ENCODE measurements at places on chromosomes 12 and 14. TPM values are rescaled to one million over a fixed set of nuclear protein-coding genes. Genes with fewer than 3 reads are reported as not detected.

Gene SLC10A1
- total RNA-seq, result not detected

Gene ITFG2
- total RNA-seq, result 36.9 TPM

Gene GPRC5D
- not detected for total RNA-seq

Gene NTN4
- not detected for total RNA-seq

Gene GARIN6
- not detected for total RNA-seq

- DNase-seq, result no peak
Observed at GRCh38 chr14:69088586-69088985, 64.3 kb downstream of the DCAF5 start.

- DNase-seq, result no peak
Observed at GRCh38 chr14:68544081-68544892, 248.6 kb downstream of the ZFP36L1 start.

GRCh38 chr12:66187821-66188220 lies 1.2 kb upstream of the IRAK3 start:
- no peak for DNase-seq

- DNase-seq, result no peak
Observed at GRCh38 chr12:21860534-21860933, 80.7 kb downstream of the ABCC9 start.

DNA sequence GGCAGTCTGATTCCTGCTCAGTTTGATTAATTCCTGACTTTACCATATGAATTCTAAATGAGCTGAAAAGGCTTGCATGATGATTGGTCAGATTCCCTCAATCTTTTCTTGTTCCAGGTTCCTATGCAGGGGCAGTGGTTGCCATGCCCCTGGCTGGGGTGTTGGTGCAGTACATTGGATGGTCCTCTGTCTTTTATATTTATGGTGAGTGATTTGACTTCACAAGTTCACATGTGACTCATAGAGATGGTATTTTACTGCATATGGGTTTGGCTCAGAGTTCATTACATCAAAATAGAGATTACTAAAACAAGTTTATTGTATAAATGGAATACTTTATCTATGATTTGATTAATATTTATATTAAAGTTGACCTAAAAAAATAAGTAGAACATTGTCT lies 44.8 kb downstream of the SLC17A8 start:
- no peak for DNase-seq

DNA sequence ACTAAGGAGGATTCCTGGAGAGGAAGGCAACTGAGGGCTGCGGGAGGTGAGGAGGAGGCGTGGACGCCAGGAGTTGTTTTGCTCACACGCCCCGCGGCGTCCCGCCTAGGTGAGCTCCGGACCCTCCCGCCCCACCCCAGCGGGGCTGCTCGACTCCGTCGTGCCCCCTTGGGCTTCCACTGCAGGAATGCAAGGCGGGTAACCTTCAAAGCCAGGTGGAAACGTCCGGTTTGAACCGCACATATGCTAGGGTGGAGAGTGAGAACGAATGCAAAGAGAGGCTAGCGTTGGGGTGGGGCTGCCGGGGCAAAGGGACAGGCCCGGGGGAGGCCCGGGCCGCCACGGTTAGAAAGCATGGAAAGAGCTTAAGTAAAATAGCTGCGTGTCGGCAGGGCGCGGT lies 5.4 kb upstream of the DPPA3 start:
- no peak for DNase-seq

DNA sequence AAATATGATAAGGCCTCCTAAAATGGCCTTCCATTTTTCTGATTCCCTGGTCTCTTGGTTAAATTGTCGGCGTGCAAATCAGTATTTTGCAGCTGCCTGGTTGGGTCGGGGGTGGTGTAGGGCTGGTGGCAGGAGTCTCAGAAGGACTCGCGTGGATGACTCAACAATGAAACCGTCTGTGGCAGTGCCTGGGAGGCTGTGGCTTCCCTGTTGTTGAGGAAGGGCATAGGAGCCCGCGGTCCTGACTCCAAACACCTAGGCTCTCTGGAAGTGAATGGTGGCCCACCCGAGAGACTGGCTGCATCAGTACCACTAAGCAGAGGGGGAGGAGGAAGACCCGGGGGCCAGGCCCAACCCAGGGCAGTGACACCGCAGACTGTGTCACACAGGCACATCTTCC lies 207.9 kb downstream of the TTC7B start:
- DNase-seq, result no peak

DNA sequence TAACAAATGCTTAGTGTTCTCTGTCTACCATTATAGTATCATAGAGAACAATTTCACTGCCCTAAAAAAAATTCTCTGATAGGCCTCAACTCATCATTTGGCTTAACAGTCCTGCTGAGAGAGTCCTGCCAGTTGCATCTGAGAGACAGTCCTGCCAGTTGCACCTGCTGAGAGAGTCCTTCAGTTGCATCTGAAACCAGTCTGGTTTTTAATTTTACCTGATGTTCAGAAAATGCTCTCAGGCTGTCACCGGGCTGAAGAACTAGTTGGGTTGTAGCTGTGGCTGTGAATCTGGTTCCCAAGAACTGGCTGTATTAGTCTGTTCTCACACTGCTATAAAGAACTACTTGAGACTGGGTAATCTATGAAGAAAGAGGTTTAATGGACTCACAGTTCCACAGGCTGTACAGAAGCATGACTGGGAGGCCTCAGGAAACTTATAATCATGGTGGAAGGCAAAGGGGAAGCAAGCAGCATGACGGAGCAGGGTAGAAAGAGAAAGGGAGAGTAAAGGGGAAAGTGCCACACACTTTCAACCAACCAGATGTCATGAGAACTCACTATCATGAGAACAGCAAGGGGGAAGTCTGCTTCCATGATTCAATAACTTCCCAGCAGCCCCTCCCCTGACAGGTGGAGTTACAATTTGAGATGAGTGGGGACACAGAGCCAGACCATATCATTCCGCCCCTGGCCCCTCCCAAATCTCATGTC lies 51.6 kb downstream of the PRKCH start:
- no peak for DNase-seq

- DNase-seq, result no peak
Observed at GRCh38 chr12:94644141-94644979, 6.0 kb downstream of the TMCC3 start.

- DNase-seq, result no peak
Observed at GRCh38 chr14:57071639-57072038, 197.1 kb downstream of the EXOC5 start.

DNA sequence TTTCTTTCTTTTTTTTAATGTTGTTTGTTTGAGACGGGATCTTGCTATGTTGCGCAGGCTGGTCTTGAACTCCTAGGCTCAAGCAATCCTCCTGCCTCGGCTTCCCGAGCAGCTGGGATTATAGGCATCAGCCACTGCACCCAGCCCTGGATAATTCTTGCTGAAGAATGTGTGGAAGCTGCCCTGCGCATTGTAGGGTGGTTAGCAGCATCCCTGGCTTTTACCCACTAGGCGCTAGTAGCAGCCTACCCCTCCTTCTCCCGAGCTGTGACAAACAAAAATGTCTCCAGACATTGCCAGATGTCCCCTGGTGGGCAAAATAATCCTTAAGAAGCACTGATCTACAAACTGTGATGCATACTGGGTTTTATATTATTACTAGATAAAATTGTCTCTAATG lies 6.6 kb downstream of the DCAF4 start:
- no peak for DNase-seq

- no peak for DNase-seq
Observed at GRCh38 chr14:97315790-97316189, 518.6 kb downstream of the VRK1 start.

DNA sequence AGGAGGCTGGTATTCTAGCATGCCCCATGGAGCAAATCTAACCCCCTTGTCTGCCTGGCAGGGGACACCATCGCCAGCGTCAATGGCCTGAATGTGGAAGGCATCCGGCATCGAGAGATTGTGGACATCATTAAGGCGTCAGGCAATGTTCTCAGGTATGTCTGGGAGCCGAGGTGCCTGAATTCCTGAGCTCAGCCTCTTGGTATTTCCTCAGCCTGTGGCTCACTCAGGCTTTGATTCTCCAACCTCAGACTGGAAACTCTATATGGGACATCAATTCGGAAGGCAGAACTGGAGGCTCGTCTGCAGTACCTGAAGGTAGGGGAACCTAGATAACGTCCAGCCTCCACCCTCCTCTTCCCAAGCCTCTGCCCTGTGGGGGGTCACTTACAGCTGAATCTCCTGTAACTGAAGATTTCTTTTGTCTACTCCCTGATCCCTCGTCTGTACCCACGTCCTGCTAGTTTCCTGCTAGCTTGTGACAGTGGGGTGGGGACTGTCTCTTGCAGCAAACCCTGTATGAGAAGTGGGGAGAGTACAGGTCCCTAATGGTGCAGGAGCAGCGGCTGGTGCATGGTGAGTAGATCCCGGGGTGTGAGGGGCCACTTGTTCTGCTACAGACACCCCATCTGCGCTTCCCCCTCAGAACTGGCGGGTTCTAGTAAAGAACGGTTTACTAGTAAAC lies 7.0 kb downstream of the TAMALIN start:
- DNase-seq, result no peak

DNA sequence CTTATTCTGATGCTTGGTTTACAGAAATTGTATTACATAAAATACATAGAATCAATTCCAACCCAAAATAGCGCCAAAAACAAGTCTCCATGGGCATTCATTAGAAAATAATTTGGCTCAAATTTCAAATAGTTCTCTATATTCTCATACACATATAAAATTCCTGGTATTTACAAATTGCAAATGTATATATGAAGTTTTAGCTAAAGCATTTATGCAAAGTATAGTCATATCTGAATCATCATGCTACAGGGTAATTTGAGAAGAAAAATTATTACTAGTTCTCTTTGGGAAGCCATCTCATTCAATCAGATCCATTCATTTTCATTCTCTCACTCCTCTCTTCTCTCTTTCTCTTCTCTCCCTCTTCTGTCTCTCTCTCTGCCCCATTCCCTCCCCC lies 257.8 kb downstream of the DPF3 start:
- DNase-seq, result no peak

Data from CD8-positive, alpha-beta memory T cell (primary cell).